ENCODE measurements at places on chromosomes 7 and 10. TPM values are rescaled to one million over a fixed set of nuclear protein-coding genes. Genes with fewer than 3 reads are reported as not detected.

RSPH10B2 gene
- total RNA-seq: 0.05 TPM

SPDYE2 gene
- not detected for total RNA-seq

TSPAN15 gene
- total RNA-seq: 65.7 TPM

TMEM270 gene
- total RNA-seq: not detected

KBTBD2 gene
- total RNA-seq: 34.2 TPM

DEPP1 gene
- 40.5 TPM for total RNA-seq

NRF1 gene
- 10.9 TPM for total RNA-seq

UTF1 gene
- total RNA-seq: not detected

FOXP2 gene
- total RNA-seq: 0.34 TPM

ZNF853 gene
- total RNA-seq: 0.07 TPM

TYSND1 gene
- 6.9 TPM for total RNA-seq

CALCR gene
- total RNA-seq: not detected

TRIM24 gene
- 10.3 TPM for total RNA-seq

RARRES2 gene
- total RNA-seq: not detected

ZNF365 gene
- total RNA-seq: 0.33 TPM

BMPER gene
- not detected for total RNA-seq

SNX10 gene
- 2.8 TPM for total RNA-seq

C7orf33 gene
- not detected for total RNA-seq

CEP55 gene
- total RNA-seq: 83.6 TPM

MGAM2 gene
- total RNA-seq: not detected

ELAPOR2 gene
- total RNA-seq: 39.5 TPM

SCD gene
- 238 TPM for total RNA-seq

GPR37 gene
- not detected for total RNA-seq

TFEC gene
- total RNA-seq: 8.3 TPM

GALNT17 gene
- not detected for total RNA-seq

Measured in mammary microvascular endothelial cell (primary cell).